ENCODE measurements at places on chromosomes 11 and 22.

DNA sequence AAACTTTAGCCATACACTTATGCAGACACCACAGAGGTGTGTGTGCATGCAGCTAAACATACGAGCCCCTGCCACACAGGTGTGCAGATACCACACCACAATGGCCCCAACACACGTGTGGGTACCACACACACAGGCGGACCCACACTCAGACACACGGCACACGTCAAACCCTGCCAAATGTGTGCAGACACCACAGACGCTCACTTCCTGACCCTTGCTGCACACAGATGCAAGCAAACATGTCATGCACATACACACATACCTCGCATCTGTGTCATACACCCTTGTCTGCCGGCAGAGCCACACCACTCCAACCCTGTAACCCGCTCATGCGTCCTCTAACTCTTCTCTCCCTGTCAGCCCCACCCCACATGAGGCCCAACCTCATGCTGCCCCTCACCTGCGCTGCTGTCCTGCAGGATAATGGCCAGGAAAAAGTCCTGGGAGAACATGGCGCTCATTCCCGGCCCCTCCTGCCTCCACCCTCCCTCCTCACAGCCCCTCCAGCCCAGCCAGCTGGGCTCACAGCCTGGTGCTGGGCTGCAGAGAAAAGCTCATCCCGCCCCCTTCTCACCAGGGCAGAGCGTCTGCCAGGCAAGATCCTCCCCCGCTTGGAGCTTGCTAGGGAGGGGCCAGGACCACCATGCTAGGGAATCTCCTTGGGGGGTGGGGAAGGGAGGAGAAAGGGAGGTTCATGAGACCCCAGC lies 14.2 kb downstream of the SMPD1 start:
- DNase-seq = no peak

- no peak for DNase-seq
Observed at GRCh38 chr11:88188251-88188931, 13.1 kb upstream of the RAB38 start.

- DNase-seq = no peak
Observed at GRCh38 chr11:24572376-24572775, 75.5 kb downstream of the LUZP2 start.

GRCh38 chr11:83895516-83895915 lies 609.3 kb upstream of the CCDC90B start:
- DNase-seq = no peak

GRCh38 chr11:60785806-60786361 lies 751 bp downstream of the MS4A10 start:
- peak; percentile 57 for DNase-seq

DNA sequence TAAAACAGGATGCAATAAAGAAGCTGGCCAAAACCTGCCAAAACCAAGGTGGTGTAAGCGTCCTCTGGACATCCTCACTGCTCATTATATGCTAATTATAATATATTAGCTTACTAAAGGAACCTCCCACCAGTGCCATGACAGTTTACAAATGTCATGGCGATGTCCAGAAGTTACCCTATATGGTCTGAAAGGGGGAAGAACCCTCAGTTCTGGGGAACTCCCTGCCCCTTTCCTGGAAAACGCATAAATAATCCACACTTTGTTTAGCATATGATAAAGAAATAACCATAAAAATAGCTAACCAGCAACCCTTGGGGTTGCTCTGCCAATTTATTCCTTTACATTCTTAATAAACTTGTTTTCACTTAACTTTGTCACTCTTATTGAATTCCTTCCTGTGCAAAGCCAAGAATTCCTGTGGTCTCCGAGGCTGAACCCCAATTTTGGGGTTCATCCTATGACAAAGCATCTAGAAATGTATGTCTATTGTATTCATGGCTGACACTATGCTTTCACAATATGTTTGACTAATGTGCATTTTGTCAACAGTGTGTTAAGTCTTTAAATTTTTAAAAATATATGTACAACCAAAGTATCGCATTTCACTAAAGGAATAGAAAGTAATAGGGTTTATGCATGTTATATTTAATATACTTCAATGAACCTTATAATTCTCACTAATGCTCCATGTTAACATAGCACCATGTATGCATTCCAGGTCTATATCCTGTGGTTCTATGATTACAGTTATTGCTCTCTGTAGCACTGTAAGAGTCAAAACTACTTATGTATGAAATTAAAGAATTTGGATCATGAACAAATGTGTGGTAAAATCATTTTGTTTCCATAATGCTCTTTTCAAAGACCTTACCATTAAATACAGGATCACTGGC lies 25.1 kb downstream of the LGR4 start:
- no peak for DNase-seq

- peak; percentile 12 for DNase-seq
Observed at GRCh38 chr11:116558504-116559211, 214.1 kb downstream of the BUD13 start.

DNA sequence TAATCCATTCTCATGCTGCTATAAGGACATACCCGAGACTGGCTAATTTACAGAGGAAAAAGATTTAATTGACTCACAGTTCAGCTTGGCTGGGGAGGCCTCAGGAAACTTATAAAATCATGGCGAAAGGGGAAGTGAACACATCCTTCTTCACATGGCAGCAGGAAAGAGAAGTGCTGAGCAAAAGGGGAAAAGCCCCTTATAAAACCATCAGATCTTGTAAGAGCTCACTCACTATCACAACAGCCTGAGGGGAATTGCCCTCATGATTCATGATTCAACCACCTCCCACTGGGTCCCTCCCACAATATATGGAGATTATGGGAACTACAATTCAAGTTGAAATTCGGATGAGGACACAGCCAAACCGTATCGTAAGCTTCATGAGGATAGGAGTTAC lies 3.8 kb upstream of the CYB5R2 start:
- no peak for DNase-seq

DNA sequence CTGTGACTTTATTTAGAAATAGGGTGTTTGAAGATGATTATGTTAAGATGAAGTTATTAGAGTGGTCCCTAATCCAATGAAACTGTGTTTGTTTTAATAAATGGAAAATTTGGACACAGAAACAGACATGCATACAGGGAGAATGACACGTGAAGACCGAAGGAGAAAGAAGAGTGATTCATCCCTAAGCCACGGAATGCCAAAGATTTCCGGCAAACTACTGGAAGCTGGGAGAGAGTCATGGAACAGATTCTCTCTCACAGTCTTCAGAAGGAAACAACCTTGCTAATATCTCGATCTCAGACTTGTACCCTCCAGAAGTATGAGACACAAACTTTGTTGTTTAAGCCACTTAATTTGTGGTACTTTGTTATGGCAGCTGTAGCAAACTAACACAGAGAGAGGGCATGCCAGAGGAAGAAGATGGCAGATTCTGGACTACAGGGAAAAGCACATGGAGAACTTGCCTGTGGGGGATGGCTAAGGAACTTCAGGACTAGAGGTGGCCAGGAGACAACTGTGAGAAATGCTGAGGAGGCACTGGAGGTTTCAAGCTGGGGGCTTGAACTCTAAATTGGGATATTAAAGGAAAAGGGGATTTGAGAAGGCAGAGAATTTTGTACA lies 733.5 kb upstream of the CCDC90B start:
- DNase-seq = no peak

DNA sequence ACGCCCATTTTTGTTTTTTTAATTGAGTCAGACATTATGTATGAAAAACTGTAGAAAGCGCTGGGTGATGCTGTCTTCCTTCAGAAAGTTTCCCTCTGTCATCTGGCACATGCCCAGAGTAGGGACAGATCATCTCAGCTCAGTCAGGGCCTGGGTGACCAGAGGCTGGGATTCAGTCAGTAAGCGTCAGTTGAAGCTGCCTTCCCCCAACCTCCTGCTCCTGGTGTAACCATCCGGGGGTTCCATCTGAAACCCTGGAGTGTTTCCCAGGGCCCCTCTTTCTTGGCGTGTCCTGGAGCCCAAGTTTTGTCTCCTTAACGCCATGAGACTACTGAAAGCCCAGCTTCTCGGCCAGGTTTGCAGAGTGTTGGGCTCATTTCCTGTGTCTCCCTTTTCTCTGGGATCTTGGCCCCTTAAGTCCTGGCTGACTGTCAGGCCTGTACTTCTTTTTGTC lies 10.7 kb downstream of the PPFIA1 start:
- peak; percentile 48 for DNase-seq

GRCh38 chr11:43950311-43950855 lies 7.9 kb downstream of the C11orf96 start:
- DNase-seq = no peak

- DNase-seq = peak; percentile 55
Observed at GRCh38 chr11:45803971-45804760, 783 bp upstream of the SLC35C1 start.

GRCh38 chr11:64863391-64864060 lies 14.9 kb downstream of the EHD1 start:
- DNase-seq = no peak

DNA sequence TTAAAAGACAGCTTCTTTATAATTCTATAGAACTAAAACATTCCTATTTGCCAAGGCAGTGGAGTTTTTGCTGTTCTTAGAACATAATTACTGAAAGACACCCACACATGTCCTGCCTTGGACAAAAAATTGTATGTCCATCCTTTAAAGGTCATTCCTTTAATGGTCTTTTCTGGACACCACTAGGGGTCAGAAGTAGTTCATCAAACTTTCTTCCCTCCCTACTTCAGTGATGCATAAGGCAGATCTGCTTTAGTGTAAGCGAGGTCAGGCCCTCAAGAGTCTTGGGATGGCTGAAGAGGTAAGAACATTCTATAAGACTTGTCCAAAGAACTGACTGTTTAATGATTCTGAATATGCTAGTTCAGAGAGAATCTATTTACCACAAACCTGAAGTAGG lies 4.3 kb upstream of the OR51V1 start:
- peak; percentile 38 for DNase-seq

DNA sequence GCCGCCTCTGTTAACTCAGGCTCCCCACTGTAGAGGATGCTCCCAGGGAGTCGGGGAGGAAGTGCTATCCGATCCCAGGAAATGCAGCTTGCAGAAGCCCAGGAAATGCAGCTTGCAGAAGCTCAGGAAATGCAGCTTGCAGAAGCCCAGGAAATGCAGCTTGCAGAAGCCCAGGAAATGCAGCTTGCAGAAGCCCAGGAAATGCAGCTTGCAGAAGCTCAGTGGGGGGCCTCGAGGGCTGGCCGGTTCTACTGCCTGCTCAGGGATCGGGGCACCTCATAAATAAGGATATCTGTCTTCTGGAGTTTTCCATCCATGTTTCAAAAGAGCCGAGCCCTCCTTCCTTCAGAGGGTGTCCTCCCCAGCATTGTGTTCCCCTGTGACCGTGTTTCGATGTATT lies 25.1 kb upstream of the SMIM38 start:
- no peak for DNase-seq

DNA sequence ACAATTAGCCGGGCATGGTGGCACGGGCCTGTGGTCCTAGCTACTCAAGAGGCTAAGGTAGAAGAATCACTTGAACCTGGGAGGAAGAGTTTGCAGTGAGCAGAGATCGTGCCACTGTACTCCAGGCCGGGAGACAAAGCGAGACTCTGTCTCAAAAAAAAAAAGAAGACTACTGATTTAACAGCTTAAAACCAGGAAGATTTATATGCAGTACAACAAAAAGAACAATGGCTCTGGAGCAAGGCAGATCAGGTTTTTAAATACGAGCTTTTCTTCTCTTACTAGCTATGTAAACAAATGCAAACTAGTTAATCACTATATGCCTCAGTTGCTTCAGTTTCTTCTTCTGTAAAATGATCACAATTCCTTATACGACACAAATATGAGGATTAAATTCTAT lies 6.9 kb downstream of the FAM168A start:
- DNase-seq = no peak
